GM12892 (cell line): ENCODE measurements at places on chromosomes 11 and 22.

DNA sequence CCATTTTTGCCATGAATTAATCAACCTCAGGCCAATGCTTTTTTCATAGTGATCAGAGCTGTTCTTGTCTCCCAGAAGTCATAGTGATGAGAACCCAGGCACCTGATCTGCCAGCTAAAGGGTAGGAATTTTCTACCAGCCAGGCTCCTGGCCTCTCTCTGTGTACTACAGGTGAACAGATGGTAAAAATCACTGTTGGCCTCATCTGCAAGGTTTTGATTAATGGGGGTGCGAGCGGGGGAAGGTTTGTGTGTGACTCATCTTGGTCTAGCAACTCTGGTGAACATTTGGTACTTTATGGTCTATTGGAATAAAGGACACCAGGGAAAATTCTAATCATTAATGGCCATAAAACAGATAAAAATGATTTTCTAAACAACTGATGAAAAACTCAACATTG, 14.4 kb upstream of the APOL4 start:
- no peak for DNase-seq

DNA sequence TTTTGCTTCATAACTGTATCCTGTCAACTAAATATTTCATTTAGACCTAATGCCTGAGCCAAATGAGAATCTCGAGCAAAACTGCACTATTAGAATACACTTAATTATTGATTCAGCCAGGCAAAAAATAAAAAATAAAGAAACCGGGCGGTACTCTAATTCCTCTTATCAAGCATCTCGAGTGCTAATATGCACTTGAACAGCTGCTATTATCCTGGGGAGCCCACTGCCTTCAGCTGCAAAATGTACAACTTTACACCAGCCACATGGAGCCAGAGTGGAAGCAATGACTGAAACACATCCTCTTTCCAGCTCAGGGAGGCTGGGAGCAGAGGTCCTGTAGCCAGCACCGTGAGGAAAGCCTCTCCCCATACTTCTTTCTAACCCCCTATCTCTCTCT, 390.0 kb upstream of the CADM1 start:
- DNase-seq: no peak

DNA sequence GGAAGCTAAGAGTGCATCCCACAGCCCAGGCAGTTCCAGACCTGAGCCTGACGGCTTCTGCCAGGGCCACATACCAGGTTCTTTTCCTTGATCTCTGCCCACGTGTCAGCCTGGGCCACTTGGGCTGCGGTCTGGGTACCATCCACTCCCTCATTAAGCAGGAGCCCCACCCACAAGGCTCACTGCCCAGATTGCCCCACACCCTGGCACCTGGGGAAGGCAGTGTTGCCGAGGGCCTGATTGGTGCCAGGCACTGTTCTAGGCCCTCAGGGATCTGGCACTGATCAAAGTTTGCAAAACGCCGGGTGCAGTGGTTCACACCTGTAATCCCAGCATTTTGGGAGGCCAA, 15.4 kb downstream of the GGA1 start:
- no peak for DNase-seq

GRCh38 chr11:23455321-23455891, 595.1 kb upstream of the CCDC179 start:
- DNase-seq: no peak

GRCh38 chr11:45158210-45158731, 11.8 kb downstream of the PRDM11 start:
- no peak for DNase-seq
